Activated T-cell treated with anti-CD3 and anti-CD28 coated beads for 1 hour (primary cell): ENCODE measurements at places on chromosomes 4 and X.

DNA sequence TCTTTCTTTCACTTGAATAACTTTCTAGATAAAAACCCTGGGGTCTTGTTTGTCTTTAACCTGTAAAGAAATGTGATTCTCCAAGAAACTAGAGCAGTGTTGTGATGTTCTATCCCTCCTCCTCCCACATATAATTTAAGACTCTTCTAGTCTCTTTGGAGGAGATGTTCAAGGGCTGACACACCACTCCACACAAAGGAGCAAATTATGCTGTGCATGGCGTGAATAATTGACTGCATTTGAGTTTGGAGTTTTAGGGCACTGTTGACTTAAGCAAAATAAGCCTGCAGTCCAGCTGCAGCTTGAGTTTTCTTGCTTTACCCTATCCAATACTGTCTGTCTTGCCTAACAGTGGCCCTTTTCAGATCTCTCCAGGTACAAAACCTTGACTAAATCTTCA, 119.7 kb downstream of the CHRDL1 start:
- no peak for DNase-seq

DNA sequence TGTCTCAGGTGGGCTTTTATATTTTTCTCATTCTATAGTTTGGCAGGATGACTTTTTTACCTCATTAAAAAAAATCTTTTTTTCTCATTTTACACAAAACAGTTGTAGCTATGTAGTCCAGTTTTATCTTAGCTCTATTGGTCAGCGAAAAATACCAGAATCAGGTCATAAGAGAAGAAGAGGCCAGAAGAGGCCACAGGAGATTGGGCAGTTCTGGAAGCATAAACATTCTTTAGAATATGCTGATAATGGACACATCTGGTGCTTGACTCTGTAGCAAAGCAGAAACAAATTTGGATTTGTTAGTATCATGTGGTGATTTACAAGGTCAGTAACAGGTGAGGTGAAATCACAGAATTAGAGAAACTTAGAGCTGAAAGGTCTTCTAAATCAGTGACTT, 66.6 kb upstream of the ARHGAP24 start:
- no peak for DNase-seq

GRCh38 chr4:76998251-76998901, 48.8 kb downstream of the SEPTIN11 start:
- no peak for DNase-seq

GRCh38 chrX:93461060-93461459, 212.3 kb downstream of the NAP1L3 start:
- DNase-seq = no peak

GRCh38 chr4:23686169-23686897, 203.5 kb downstream of the PPARGC1A start:
- DNase-seq = no peak

DNA sequence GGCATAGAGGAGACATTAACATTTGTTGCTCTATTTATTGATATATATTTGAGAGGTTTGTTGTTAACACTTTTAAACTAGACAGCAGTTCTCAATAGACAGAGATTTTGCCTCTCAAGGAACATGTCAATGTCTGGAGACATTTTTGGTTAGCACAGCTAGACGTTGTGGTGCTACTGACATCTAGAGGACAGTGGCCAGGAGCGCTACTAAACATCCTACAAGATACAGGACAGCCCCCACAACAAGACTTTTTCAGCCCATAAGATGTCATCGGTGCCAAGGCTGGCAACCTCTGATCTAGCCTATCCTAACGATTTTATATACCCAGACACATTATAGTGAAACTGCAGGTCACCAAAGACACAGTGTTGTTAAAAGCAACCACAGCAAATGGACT, 18.4 kb upstream of the CTSO start:
- no peak for DNase-seq
